ENCODE measurements at places on chromosomes 2 and 18. TPM values are rescaled to one million over a fixed set of nuclear protein-coding genes. Genes with fewer than 3 reads are reported as not detected.

The TMEM17 gene
- polyA plus RNA-seq = 1.5 TPM

GRCh38 chr2:230749111-230749510 lies 36.5 kb downstream of the CAB39 start:
- DNase-seq = no peak

GRCh38 chr18:48948112-48949049 lies 2.4 kb downstream of the SMAD7 start:
- DNase-seq = no peak

GRCh38 chr18:54860941-54861340 lies 32.7 kb downstream of the RAB27B start:
- DNase-seq = no peak

DNA sequence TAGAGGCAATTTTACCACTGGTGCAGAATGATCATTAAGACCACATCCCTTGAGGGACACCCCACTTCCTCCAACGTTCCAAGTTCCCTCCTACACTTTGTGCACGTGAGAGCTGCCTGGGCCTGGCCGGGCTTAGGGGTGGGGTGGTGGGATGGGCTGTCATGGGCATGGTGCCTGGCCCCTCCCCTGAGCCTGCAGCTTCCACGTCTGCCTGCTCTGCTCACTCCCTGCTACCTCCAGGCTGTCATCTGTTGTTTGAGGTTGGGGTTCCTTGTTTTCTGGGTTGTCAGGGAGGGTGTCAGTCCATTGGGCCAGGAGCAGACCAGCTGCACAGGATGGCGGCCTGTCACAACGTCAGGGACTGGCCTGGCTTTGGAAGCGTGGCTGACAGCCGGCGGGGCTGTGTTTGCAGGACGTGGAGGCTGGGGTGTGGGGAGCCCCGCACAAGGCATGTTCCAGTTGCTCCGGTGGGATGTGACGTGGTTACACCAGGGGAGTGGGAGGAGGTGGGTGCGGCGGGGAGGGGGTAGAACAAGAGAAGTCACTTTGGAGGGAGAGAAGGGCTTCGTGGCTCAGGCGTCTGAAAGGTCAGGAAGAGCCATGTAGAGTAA lies 72.3 kb downstream of the RTP5 start:
- DNase-seq = no peak

The ITPRIPL1 gene
- polyA plus RNA-seq = 3.0 TPM

GRCh38 chr18:41805341-41805740 lies 149.7 kb upstream of the PIK3C3 start:
- no peak for DNase-seq

- DNase-seq = no peak
Measured at GRCh38 chr2:128475427-128476211, 157.0 kb upstream of the HS6ST1 start.

- no peak for DNase-seq
Measured at GRCh38 chr2:20675701-20676352, 8.9 kb downstream of the GDF7 start.

DNA sequence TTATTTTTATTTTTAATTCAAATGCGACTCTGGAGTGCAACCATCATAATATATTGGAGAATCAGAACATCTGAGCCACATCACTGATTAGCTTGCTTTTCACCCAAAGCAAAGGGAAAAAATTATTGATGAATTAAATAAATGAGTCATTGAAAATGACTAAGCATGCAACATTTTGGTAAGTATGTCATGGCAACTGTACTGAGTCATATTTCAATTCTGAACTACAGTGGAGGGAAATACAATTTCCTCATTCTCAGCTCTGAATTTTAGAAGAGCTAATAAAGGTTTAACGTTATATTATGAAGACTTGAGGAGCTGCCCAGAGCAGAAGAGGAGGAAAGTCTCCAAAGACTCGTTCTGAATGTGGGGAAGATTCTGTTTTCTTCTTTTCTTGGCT lies 89.6 kb upstream of the CCDC68 start:
- DNase-seq = no peak

DNA sequence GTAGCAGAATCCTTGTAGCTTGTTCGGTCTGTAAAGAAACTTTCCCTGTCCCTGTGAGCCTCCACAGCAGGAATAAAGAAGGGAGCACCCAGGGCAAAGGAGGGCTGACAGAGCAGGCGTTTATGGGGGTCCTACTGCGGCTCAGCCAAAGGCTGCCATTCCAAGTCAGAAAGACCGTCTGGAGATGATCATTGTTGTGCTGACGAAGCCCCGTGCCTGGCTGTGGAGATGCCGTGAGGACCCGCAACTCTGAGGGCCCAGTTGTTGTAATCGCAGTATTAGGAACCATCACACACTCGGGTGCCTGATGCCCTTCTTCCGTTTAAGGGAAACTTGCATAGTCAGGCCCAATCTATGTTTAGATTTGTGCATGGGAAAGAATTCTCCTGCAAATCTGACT lies 16.9 kb upstream of the VWA3B start:
- no peak for DNase-seq

DNA sequence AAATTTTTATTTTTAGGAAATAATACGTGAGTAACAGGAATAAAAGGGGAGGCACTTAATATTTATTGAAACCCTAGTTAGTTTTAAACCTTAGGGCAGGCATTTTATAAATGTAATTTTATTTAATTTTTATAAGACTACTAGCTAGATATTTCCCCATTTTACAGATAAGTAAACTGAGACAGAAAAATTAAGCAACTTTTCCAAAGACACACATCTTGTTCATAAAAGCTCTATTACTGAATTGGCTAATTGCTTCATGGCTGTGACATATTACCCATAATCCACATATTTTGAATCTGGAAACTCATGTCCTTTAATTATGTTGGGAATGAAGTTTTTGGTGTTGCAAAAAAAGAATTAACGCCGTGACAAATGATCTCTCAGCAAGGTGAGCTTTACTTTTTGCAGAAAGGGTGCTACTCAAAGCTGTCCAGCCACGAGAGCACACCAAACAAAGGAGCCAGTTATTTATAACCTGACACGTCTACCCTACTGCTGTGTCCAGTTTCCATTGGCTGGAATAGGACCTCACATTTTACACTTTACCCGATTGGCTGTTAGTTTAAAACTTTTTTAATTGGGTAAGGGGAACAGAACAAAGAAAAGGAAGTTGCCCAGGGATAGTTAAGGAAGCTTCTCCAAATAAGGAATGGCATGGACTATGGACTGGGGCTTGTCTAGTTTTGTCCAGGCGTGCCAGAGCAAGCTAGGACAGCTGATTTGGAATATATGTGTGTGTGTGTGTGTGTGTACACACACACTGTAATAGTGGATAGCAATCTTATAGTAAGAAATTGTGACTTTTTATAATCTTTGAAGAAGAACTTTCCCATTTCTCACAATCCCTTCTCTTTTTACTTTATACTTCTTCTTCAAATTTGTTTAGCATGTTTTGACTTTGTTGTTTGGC lies 54.2 kb downstream of the COMMD1 start:
- DNase-seq = no peak

The USP37 gene
- 10.5 TPM for polyA plus RNA-seq

DNA sequence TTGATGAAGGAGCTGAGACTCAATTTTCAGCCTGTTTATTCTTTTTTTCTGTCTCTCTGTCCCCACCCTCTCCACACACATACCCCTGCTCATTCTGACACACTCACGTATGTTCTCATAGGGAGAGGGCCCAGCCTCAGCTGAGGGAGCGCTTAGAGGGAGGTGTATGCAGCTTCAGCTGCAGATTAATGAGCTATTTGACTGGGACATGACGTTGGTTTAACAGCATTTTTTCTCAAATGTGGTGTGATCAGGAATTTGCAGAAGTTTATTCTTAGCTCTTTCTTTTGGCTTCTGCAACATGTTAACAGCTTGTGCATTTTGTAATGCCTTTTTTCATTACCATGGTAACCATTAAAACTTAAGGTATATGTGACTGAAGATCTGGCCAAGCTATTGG lies 1547.1 kb upstream of the PIK3C3 start:
- DNase-seq = no peak

DNA sequence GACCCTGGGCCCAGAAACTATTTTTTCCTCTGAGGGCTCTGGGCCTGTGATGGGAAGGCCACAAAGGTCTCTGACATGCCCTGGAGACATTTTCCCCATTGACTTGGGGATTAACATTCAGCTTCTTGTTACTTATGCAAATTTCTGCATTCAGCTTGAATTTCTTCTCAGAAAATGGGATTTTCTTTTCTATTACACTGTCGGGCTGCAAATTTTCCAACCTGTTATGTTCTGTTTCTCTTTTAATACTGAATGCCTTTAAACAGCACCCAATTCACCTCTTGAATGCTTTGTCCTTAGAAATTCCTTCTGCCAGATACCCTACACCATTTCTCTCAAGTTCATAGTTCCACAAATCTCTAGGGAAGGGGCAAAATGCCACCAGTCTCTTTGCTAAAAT lies 241.0 kb downstream of the HNMT start:
- no peak for DNase-seq

DNA sequence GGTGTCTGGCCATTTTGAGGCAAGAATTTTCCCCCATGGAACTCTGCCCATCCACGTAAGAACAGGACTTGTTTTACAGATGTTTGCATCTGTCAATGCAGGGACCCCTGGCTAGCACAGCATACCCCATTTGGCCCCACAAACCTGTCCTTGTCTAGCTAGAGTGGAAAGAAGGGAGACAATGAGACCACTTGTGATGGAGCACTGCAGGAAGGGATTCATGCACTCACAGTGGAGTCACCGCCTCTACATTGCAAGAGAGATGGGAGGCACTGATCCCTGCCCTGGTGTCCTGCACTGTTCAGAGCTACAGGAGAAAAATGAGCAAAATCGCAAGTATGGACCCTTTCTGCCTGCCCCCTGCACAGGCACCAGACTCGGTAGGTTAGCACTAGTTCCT lies 32.5 kb downstream of the NPAS2 start:
- no peak for DNase-seq

GRCh38 chr2:126949775-126950174 lies 51.1 kb downstream of the TEX51 start:
- no peak for DNase-seq

DNA sequence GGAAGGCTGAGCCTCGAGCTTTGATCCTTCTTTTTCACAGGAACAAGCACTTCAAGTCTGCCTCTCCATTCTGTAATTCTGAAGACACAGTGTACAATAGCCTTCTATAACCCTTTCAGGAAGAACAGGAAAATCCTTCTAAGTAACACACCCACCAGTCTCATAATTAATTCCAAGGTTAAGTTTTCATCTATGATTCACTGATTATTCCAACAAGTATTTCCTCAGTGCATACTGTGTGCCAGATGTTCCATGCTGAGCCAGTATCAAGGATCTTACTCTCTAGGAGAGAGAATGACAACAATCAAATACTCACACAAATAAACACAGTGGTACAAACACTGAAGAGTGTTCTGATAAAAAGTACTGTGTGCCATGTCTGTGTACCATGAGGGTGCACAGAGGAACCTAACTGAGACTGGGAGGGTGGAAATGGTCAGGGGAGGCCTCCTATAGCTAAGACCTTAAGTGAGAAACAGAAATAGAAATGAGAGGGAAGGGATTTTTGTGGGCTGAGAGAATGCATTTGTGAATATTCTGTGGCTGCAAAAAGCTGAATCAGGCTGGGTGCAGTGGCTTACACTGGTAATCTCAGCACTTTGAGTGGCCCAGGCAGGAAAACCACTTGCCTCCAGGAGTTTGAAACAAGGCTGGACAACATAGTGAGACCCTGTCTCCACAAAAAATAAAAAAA lies 7.3 kb upstream of the MTLN start:
- DNase-seq = no peak

DNA sequence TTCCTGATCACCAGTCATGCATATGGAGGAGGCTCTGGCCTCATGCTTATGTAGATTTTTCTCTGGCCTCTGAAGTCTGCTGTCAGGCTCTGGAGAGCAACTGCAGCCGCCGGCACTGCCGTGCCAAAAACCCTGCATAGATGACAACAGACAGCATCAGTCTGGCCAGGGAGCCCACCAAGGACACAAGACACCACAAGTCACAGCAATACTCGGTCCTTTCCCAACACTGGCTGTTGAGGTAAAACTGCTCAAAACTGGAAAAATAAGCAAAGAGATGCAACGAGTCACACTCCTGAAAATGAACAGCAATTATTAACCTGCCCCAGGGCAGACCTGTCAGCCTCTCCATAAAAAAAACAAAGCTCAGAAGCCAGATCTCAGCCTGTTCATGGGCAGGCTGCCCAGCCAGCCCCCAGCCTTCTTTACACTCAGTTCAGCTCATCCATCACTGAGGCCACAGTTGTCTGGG lies 186.0 kb upstream of the RAB6C start:
- no peak for DNase-seq
